Daoy (cell line): ENCODE measurements at places on chromosomes 3 and 15. TPM values are rescaled to one million over a fixed set of nuclear protein-coding genes. Genes with fewer than 3 reads are reported as not detected.
A peak's percentile ranks its signal among the peaks of the same experiment; 100 is the strongest.

- no peak for DNase-seq
Measured at GRCh38 chr3:14482271-14482721, 57.8 kb downstream of the GRIP2 start.

GRCh38 chr3:122301063-122301462 lies 24.0 kb upstream of the CSTA start:
- no peak for DNase-seq

DNA sequence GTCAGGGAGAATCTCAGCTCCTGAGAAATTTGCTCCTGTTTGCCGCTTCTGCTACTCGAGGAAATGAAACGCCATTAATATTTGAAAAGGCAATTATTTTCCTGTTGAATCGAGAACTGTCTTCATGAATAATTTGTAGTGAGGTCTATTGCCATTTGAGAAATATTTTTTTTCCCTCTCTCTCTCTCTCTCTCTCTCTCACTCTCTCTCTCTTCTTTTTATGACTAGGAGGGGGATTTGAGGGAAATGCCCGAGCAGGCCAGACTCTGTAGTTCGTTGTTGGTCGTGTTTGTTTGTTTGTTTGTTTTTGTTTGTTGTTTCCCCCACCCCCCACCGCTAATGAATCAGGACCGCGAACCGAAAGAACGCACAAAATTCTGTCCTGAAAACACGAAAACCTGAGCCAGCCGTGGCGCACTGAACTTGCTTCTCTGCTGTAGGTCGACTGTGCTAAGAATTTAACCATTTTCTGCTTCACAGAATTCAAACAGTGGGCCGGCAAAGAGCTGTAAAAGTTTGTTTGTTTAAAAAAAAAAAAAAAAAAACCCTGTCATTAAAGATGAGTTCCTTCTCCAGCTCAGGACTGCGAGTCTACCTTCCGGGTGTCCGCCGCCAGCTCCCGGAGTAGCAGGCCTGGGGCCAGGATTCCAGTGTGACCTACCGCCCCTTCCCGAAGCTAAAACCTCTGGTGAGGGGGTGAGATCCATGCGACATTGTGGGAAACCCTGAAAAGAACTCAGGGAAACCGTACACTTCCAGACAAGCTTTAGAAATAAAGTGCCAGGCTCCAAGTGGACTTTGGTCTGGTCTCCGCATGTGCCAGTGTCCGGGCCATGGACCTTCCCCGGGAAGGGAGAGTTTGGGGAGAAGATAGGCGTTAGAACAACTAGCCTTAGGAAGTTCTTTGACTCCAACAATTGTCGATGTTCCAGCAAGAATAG lies 12.1 kb downstream of the ZIC4 start:
- DNase-seq = peak; percentile 49

DNA sequence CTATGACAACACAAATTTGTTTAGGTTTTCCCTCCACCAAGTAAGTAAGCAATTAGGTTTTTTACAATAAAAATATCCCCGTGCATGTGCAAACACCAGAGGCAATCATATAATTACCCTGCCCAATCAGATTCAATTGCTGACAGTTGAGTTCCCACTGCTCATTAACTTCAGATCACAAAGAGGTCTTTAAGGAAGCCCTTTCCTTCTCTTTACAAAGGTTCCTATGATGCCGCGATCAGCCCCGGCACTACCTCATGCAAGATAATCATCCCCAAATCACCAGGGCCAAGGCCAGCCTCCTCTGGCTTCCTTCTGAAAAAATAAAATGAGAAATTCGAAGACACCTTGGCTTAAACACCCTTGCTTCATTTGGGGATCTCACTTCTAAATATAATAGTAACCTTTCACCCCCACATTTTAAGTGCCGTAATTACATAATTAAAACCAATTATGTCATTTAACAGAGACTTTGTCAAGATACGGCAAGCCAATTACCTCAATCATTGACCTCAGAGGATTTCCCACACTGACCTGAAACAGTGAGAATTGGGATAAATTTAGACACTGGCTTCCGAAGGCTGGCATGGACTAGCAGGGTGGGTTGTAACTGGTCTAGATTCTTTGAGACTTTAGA lies 121.3 kb upstream of the WNT5A start:
- no peak for DNase-seq

DNA sequence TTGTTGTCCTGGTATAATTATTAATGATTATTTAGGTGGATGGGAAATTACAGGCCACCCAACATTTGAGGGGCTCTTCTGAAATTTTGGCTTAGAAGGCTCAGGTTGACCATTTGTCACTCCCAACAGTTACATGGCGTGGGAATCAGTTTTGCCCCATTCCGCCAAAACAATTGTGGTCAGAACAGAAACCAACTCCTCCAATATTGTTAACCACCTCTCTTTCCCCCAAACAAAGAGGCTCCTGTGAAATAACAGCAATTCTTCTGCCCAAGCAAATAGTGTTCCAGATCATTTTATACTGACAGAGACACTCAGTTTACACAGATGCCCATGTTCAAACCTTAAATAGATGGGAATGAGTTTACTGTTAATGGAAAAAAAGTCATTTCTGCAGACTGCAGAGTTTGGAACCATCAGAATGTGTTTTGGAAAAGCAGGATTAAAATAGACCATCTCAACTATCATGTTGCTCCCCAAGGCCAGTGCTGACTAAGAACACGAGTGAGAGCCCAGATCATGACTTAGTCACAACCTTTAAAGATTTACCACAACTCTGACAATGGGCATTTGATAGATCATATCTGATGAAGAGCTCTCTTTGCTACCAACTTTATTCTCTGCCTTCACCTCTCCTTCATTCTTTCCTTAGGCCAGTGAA lies 102.1 kb downstream of the DUT start:
- DNase-seq = peak; percentile 38

GRCh38 chr3:135622656-135623055 lies 342.9 kb upstream of the PPP2R3A start:
- no peak for DNase-seq

- DNase-seq = no peak
Measured at GRCh38 chr3:131630807-131631206, 128.0 kb upstream of the MRPL3 start.

DNA sequence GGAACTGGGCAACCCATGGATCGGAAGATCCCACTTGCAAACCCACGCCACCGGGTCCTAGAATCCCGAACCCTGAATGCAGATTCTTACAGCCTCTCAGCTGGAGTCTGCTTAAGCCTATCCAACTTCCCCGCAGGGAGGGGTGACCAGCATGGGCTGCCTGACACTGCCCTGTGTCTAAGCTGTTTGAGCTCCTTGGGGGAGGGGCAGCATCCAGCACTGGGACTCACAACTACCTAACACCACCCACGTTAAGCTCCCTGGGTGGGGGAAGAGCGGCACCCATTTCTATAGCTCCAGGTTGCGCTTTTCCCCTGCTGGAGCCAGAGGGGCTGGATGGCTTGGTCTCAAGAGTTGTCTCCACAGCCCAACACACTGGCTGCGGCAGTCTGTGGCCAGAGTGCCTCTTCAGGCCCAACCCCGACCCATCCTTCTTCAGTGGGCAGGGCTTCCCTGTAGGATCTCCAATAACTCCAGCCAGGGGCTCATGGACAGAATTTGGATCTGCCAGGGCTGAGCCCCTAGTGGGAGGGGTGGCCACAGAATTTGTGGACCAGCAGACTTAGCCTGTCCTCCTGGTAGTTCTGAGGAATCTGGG lies 649.2 kb downstream of the TUSC7 start:
- DNase-seq = no peak

SLC12A1 gene
- not detected in 2 replicates for total RNA-seq
